ENCODE measurements at places on chromosomes 5 and 9.

- DNase-seq, result no peak
Measured at GRCh38 chr5:133063965-133064364, 12.2 kb downstream of the HSPA4 start.

DNA sequence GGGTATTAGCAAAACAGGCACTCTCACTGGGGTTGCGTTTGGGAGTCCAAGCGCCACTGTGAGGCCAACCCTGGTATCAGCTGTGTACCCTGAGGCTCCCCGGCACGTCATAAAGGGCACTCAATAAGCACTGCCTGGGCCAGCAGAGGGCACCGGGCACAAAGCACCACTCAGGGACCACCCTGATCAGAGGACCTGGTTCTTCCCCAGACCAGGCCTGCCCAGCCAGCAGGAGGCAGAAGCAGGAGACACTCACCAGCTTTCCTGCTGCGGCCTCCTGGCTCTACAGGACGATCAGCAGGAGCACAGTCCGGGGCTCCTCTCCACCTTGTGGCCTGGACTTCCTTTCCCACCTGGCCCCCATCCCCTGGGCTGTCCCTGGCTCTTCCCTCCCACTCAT, 12.6 kb downstream of the MGAT1 start:
- peak; percentile 42 for DNase-seq

DNA sequence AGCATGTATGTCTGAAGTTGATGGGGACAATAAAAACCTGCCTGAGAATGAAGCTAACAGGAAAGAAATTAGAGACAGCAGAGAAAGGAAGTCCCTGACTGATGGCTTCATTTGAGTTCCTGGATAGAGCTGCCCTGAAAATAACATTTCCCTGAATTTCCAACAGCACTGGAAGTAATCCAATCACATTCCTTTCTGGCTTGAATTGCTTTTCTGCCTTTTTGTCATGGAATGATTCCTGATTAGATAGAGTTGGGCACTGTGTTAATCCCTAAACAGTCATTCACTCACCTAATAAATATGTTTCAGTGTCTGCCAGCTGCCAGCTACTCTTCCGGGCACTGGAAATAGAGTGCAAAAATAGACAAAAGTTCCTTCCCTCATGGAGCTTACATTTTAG, 30.0 kb upstream of the SH3RF2 start:
- no peak for DNase-seq

DNA sequence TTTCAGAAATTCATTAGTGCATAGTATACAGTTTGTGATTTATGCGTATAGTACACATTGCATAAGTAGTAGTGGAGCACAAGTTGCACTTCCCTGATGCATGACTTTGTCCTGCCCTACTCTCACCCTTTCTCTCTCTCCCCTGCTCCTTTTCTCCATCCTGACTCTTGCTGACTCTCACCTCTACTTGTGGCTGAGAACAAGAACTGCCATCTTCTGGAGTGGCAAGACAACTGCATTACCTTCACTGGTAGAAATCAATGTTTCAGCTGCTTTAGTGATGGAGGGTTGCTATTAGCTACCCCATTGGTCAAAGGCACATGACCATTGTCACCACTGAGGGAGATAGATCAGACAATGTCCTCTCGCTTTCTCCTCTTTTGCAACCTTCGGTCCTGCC, 26.9 kb downstream of the SPEF2 start:
- no peak for DNase-seq

- no peak for DNase-seq
Measured at GRCh38 chr9:130714586-130715110, 21.1 kb downstream of the EXOSC2 start.

DNA sequence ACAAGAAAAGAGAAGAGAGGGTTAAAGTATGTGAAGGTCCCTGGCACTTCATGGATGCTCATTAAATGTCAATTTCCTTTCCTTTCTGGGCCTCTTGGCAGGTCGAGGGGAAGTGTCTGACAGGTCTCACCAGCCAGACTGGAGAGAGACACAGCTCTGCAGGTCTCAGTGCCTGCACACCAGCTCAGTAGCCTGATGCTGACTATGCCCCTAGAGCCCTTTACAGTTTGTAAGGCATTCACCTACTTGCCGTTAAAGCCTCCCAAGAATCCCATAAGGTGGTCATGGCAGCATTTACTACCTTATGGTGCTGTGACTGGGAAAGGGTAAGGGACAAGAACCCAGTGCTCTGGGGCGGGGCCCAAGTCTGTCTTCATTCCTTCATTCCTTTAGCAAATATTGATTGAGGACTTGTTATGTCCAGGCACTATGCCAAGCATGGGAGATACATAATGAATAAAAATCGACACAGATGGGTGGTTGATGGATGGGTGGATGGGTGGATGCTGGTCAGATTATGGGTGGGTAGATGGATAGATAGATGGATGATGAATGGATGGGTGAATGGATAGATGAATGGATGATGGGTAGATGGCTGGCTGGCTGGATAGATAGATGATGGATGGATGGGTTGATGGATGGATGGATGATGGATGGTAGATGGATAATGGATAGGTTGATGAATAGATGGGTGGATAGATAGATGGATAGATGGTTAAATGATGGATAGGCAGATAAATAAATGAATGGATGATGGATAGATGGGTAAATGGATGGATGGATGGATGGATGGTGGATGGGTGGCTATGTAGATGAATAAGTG, 21.3 kb upstream of the KIF12 start:
- DNase-seq, result no peak

- DNase-seq, result no peak
Measured at GRCh38 chr9:97567894-97568202, 65.3 kb downstream of the TSTD2 start.

- no peak for DNase-seq
Measured at GRCh38 chr5:9699681-9700080, 69.5 kb upstream of the TAS2R1 start.

- no peak for DNase-seq
Measured at GRCh38 chr5:90703932-90704331, 145.3 kb downstream of the ADGRV1 start.

DNA sequence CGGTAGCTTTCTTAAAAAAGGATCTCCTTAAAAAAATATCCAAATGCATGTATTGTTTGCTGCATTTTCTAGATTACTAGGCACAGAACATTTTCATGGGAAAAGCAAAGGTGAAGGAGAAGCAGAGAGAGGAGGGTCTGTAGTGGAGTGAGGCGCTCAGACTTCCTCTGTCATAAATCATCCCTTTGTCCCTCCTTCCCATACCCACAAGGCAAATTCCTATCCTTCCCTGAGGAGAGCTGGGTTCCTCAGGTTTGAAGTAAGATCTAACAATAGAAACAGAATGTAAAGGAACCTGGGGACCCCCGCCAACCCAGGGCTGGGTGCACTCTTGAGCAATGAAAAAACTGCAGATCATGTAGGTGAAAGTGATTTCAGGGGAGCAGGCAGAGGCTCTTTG, 149.2 kb upstream of the ANKH start:
- no peak for DNase-seq

GRCh38 chr9:9216934-9217333, 1395.9 kb downstream of the PTPRD start:
- no peak for DNase-seq

DNA sequence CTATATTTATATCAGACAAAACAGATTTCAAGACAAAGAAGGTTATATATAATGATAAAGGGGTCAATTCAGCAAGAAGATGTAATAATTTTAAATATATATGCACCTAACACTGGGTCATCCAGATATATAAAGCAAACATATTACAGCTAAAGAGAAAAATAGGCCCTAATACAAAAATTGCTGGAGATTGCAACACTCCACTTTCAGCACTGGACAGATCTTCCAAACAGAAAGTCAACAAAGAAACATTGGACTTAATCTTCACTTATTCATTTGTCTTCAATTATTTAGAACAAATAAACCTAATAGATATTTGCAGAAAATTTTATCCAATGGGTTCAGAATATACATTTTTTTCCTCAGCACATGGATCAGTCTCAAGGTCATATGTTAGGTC, 45.8 kb downstream of the MEIKIN start:
- no peak for DNase-seq

DNA sequence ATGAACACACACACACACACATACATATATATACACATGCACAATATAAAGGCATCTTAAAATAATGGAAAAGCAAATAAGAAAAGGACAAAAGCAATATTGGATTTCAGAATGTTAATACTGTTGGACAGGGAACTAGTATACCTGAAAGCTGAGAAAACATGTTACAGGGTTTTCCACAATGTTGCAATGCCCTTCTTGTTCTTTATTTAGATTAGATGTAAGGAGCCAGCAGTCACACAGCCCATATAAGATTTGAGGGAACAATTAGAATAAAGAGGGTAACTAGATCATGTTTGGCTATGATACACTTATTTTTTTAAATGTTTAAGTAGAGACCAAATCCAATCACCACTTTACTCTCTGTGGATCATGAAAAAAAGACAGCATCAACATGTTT, 61.7 kb downstream of the SH3TC2 start:
- DNase-seq, result no peak

GRCh38 chr9:120893611-120894307, 16.8 kb upstream of the PHF19 start:
- DNase-seq, result no peak

DNA sequence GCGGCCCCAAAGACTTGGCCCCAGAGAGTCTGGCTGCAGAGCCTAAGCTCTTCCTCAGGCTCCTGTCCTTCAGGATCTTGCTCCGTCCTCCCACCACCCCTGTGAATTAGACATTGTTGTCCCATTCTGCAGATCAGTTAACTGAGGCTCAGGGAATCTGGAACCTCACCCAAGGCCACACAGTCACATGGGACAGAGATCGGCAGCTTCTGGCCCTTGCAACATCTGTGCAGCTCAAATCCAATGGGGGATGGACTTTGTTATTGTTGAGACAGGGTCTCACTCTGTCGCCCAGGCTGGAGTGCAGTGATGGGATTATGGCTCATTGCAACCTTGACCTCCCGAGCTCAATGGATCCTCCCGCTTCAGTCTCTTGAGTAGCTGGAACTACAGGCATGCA, 23.9 kb upstream of the LAMC3 start:
- no peak for DNase-seq

- DNase-seq, result no peak
Measured at GRCh38 chr5:98965226-98965625, 36.4 kb upstream of the CHD1 start.

- DNase-seq, result peak; percentile 50
Measured at GRCh38 chr5:132657676-132658380, at the start of gene IL13. Gene IL13, plus strand, starts transcription at chr5:132658173. Its CDS starts 14 bp downstream, at chr5:132658187.

GRCh38 chr9:12956261-12956660, 181.4 kb downstream of the LURAP1L start:
- no peak for DNase-seq

- DNase-seq, result no peak
Measured at GRCh38 chr9:114761523-114761922, 44.3 kb downstream of the TNFSF15 start.

GRCh38 chr5:113081881-113082546, 105.4 kb downstream of the DCP2 start:
- no peak for DNase-seq
